ENCODE measurements at places on chromosomes 2 and 18.

- peak; percentile 62 for DNase-seq
Observed at GRCh38 chr2:109448946-109449788, 164.6 kb downstream of the SEPTIN10 start.

GRCh38 chr2:65277118-65277517 is 49.5 kb downstream of the ACTR2 start:
- DNase-seq: no peak

GRCh38 chr18:10860928-10861327 is 288.4 kb downstream of the PIEZO2 start:
- no peak for DNase-seq

DNA sequence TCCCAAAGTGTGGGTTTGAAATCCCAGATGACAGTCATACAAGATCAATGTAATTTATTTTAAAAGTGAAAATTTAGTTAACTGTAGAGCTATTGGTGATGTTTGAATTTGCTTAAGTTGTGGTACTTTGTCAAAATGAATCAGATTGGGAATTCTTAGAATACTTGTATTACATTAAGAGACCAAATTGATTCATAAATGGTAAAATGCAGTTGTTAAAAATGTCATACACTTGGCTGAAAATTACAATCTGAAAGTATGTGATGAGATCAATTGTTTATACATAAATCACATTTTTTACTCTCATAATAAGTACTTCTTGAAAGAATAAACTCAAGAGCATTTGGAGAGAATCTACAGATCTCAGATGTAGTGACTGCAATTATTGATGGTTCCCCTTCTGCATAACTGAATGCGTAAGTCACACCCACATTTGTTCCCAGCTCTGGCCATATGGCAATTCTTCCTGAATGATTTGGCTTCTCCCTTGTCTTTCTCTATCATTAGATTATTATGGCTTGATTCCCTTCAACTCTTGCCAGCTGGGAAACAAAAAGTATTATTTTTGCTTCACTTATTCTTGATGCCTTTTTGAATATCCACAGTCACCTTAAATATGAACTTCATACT is 558.5 kb downstream of the CPS1 start:
- DNase-seq: no peak

DNA sequence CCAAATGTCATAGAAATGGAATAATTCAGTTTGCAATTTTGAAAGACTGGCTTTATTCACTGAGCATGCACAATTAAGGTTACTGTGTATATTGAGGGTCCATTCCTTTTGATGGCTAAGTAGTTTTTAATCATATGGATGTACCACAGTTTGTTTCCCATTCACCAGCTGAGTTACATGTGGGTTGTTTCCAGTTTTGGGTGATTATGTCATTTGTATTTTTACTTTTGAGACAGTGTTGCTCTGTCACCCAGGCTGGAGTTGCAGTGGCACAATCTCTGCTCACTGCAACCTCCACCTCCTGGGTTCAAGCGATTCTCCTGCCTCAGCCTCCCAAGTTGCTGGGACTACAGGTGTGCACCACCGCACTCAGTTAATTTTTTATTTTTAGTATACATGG is 80.8 kb upstream of the MGAT4A start:
- no peak for DNase-seq

- DNase-seq: no peak
Observed at GRCh38 chr2:188319838-188320237, 28.2 kb downstream of the GULP1 start.

- peak; percentile 32 for DNase-seq
Observed at GRCh38 chr2:230671117-230671516, 41.5 kb upstream of the CAB39 start.

GRCh38 chr18:70029163-70029562 is 81.5 kb upstream of the CD226 start:
- no peak for DNase-seq

GRCh38 chr2:62884086-62884485 is 166.5 kb upstream of the OTX1 start:
- DNase-seq: no peak

GRCh38 chr2:96412307-96413258 is 77.0 kb downstream of the NCAPH start:
- peak; percentile 51 for DNase-seq

- no peak for DNase-seq
Observed at GRCh38 chr18:59820663-59821062, 79.1 kb upstream of the PMAIP1 start.

GRCh38 chr2:151632993-151633565 is 101.2 kb downstream of the NEB start:
- DNase-seq: peak; percentile 51

- DNase-seq: no peak
Observed at GRCh38 chr2:181241366-181241765, 215.8 kb upstream of the ITGA4 start.

- DNase-seq: no peak
Observed at GRCh38 chr2:137036619-137037018, 271.3 kb downstream of the THSD7B start.

DNA sequence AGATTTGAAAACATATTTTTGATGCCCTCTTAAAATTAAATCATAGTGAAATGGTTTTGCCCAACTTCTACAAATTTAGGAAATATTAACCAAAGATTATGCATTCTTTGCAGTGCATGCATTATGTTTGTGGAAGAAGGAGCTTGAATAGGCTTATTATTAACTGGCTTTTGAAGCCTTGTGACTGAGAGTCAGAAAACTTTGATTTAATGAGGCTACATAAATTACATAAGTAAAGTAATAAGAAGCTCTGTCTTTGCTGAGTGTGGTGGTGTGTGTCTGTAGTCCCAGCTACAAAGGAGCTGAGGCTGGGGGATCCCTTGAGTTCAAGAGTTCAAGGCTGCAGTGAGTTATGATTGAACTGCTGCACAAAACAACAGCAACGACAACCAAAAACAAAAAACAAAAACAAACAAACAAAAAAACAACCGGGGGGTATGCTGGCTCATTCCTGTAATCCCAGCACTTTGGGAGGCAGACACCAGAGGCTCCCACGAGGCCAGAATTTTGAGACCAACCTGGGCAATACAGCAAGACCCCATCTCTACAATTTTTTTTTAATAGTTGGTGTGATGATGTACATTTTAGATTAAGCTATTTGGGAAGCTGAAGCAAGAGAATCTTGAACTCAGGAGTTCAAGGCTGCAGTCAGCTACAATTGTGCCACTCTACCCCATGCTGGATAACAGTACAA is 57.0 kb upstream of the LRRTM4 start:
- DNase-seq: no peak

GRCh38 chr2:80852079-80852807 is 547.7 kb upstream of the LRRTM1 start:
- no peak for DNase-seq

DNA sequence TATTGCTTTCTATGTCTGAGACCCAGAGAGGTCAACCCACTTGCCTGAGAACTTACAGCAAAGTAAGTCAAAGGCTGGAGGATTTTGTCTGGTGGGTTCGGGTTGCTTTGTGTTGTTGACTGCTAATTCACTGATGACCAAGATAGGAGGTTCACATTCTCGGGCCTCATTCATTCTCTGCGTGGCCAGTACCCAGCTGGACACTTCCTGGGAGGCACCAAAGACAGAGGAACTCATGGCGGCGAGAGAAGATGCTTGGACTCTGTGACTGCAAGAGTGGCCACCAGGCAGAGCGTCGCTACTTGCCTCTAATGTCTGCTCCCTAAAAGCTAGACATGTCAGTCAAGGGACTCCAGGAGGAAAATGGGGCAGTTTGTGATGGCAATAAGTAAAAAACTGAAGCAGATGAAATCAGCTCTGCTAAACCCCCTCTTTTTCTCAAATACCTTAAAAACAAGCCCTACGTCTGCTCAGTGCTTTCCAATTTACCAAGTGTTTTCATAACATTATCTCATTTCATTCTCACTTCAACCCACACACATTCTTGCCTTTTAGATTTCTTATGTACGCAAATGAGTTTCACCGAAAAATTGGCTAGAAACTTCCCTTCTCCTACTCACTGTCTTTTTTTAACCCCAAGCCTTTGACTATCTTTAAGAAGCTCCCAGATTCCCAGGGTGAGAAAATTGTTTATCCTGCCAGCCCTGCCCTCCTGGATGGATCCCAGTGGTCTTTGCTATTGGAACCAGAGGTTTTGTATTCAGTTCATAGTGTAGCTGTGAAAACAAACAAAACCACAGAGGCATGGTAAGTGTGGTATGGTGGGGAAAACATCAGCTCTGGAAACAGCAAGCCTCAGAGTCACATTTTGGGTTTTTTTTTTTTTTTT is 4.9 kb upstream of the LBH start:
- DNase-seq: no peak

- DNase-seq: peak; percentile 97
Observed at GRCh38 chr2:11344956-11345677, 681 bp upstream of the ROCK2 start.

- no peak for DNase-seq
Observed at GRCh38 chr2:55526174-55526573, 6.7 kb downstream of the CFAP36 start.

- no peak for DNase-seq
Observed at GRCh38 chr18:74505776-74506175, 9.6 kb downstream of the CNDP2 start.

DNA sequence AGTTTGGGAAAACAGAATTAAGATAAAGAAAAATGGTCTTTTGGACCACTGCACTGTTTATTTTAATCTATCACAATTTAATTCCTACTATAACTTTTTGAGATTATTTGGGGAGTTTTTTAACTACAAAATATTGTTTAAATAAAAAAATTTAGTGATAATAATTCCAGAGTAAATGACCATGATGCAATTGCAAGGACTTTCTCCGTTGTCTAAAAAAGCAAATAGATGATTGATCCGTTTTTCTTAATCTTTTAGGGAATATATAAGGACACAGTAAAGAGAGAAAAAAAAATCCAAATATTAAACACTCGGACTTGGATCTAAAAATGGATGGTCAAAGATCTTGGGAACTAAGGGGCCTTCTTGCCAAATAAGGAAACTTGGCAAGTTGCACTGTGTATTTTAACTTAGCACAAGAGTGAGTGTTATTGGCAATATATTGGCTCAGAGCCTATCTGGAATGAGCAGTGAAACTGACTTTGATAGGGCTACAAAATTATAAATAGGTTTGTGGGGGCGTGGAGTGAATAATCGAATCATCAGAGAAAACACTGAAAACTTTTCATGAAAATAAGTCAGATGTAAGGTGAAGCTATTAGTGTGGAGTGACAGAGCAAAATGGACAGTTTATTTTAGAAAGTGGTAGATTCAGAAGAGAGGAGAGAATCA is 2.0 kb downstream of the MAP3K20 start:
- DNase-seq: peak; percentile 39

- DNase-seq: peak; percentile 9
Observed at GRCh38 chr2:217900010-217900779, 102.6 kb downstream of the TNS1 start.

- no peak for DNase-seq
Observed at GRCh38 chr18:22399949-22400348, 17.8 kb downstream of the CTAGE1 start.

DNA sequence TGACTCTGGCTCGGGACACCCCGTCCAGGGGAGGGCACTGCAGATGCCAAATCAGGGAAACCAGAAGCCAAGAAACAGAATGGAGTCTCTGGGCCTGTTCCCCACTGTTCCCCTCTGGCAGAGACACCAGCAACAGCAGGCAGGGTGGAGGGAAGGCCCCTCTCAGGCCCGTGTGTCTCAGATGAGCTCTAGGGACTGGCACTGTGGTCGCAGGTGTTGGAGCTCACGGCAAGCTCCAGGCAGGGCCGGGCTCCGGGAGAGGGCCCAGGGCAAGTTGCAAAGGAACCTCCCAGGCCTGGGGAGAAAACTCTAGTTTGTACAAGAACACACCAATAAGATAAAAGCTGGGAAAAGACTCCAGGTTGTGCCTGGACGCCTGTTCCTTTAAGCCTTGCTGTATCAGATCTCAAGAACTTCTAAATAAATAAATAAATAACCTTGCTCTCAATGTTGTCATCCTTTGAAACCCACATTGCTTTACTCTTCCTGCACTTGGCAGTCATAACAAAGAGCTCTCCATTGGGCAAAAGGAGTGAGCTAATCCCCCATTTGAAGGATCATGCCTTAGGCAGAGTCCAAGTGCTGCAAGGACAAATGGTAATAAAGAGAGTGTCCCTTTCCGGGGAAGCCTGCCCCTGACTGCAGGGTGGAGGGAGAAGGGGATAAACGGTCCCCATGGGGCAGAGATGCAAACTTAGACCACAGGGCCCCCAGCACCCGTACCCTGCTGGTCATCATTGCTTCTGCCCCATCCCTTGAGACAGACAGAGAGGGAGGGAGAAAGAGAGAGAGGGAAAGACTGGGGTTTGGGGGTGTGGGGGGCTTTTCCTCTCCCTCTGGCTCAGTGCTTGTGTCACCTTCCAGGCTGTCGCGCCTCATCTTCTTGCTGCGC is 33.3 kb downstream of the CNGA3 start:
- no peak for DNase-seq

GRCh38 chr2:218021536-218022071 is 18.8 kb upstream of the TNS1 start:
- no peak for DNase-seq

GRCh38 chr18:2869207-2869606 is 22.4 kb downstream of the EMILIN2 start:
- no peak for DNase-seq

GRCh38 chr2:186737732-186738508 is 44.1 kb downstream of the FAM171B start:
- no peak for DNase-seq

GRCh38 chr2:46956981-46957531 is 41.5 kb upstream of the MCFD2 start:
- DNase-seq: no peak

GRCh38 chr2:98025481-98026037 is 29.8 kb upstream of the TMEM131 start:
- DNase-seq: no peak

DNA sequence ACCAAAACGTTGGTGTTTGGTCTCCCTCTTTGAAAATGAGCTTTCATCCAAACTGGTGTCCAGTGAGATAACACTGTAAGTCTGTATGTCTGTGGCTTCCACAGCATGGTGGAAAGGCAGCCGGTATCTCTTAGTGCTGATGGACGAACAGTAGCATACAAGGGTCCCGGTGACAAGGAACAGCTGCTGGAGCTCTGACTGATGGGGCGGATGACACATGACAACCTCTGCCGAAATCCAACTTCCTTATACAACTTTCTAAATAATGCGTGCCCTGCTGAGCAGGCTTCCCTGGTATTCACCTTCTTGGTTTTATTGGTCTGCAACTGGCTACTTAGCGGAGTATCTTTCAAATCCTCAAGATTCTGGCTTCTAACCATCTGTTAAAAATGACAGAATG is 216.2 kb downstream of the SRBD1 start:
- no peak for DNase-seq

DNA sequence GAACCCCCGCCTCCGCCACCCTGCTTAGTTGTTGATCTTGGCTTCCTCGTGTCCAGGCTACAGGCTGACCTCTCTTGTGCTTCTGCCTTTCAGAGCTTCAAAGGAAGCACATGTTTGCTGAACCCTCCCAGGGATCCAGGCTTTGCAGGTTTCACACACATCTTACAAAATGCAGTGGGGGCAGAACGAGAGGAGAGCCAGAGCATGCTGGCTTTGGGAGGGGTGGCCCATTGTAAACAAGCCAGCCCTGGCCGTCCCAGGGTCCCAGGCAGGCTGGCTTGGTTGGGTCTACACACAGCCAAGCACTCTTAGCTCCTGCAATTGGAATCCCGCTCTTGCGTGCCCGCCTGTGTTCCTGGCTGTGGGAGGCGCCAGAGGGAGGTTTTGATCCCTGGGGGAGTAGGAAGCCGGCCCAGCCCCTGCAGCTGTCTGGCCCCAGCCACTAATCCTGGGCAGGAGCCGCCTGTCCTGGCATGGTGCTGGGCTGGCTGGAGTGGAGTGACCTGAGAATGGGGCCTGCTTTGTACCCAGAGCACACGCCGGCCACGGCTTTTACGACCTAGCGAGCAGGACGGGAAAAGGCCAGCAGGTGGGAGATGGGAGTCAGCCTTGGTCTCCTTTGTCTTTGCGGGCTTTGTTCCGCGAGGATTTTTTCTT is 53.9 kb downstream of the SH3BP4 start:
- no peak for DNase-seq
